ENCODE measurements at places on chromosomes 1 and 21.

DNA sequence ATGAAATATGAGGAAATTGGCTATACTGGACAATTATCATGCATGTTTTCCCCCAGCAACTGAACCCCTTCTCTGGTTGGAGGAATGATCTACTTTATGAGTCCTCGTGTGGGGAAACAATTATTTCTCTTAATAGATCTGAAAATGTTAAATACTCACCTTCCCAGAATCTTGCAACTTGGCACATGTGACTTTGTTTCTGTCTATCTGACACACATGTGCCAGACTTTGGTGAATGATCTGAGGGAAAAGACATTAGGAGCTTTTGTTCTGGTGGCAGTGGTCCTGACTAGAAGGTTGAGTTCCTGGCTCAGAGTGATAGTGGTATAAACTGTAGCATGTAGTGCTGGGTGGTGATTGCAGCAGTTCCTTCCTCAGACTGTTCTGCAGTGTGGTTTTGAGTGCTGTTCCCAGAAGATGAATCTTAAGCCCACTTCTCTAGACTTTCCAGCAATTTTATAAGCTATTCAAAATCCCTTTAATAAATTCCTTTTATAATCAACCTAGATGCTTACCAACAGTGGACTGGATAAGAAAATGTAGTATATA lies 59.3 kb upstream of the B3GALNT2 start:
- no peak for DNase-seq

DNA sequence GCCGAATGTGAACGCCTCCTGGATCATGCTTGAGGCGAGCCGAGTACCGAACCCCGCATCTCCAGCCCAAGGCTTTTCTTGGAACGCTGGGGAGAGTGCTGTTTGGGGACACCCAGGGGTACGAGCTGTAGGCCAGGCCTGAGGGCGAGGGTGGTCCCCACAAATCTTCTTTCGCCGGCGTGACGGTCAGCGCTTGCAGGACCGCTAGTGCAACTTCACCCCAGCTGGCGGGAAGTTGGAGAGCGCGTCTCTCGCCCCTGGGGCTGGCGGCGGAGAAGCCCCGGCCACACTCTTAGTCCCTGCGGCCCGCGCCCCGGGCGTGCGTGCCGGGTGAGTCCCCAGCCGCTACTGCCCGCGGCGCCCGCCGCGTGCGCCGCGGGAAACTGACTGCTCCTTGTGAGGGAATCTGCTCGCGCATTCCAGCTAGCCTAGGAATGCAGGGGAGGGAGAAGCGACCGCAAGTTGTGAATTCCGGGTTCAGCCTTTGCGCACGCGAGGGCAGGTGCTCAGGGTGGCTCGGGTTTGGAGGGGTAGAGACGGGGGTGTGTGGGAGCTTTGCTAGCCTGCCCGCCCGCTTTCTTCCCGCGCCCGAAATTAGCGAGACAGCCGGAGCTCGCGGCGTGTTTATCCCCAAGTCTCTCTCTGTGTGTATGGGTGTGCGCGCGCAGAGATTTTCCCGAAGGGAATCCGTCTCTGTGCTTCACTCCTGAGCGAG lies 884 bp downstream of the LHX4 start:
- DNase-seq, result peak; percentile 77

GRCh38 chr1:243968413-243968812 lies 82.7 kb upstream of the ZBTB18 start:
- peak; percentile 68 for DNase-seq

GRCh38 chr1:236516929-236517704 lies 6.7 kb upstream of the LGALS8 start:
- DNase-seq, result peak; percentile 87

DNA sequence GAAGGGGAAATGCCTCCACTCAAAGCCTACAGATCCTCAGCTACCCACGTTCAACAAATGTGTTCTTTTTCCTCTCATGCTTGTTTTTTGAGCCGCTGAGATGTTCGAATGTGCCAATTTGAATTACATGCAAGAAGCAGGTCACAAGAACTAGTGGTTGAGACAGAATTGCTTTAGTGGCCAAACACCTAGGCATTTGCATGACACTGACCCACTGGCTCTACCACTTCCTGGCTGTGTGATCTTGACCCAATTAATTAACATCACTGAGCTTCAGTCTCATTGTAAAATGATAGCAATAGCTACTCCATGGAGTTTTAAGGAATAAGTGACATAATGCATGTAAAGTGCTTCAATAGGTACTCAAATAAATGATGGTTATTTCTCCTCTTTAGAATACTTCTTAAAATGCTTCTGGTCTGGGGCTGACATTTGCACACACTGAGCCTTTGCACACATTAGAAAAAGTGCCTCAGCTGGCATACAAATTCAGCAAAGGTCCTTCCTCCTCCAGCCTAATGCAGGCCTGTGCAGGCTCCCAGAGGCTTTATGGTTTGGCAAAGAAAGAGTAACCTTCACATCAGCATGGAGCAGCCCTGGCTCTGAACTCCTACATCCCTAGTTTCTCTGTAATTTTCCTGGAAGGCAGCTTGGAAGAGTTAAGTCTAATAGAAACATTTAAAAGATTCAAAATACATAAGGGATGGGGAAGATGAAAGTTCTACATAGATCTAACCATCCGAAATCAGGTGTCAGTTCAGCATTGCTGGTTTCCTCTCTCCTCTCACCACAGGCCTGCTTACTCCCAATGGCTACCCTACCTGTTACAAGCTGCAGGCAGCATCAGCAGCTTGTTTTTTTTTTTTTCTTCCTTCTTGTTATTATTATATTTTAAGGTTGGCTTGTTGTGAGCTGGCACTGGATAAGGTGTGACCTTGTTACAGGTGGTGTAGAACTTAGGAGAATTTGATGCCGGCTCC lies 107.4 kb downstream of the TBX19 start:
- DNase-seq, result no peak

DNA sequence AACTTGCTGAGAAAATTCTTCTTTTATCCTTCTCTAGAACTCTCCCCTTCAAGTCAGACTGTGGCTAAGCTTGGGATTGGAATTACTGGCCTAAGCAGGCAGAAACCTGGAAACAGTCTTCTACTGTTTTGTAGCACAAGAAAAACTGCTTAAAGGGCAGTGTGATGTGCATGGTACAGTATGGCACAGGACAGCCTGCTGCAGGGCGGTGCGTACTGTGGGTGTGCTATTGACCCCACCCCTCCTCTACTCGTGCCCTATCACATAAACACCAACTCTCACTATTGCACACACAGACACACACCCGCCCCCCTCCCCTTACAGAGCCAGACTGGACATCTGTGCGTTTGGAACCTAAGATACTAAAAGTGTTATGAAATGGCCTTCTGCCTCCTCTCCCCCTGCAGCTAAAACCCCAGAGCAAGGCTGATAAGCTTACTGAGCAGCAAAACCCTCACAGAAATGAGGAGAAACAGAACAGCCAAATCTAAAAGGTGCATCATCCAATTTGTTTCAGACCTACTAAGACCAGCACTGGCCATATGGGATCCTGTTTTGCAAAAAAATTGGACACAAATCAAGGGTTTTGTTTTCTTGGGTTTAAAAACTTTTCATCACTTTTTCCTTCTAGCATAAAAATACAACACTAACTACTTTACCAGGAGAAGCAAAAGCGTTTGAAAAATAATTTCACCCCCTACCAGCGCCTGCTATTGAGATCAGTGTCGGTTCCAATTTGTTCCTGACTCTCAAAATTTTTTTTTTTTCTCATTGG lies 355.8 kb upstream of the LYPLAL1 start:
- DNase-seq, result no peak

- peak; percentile 60 for DNase-seq
Measured at GRCh38 chr1:187655104-187655503, 826.4 kb downstream of the PLA2G4A start.

DNA sequence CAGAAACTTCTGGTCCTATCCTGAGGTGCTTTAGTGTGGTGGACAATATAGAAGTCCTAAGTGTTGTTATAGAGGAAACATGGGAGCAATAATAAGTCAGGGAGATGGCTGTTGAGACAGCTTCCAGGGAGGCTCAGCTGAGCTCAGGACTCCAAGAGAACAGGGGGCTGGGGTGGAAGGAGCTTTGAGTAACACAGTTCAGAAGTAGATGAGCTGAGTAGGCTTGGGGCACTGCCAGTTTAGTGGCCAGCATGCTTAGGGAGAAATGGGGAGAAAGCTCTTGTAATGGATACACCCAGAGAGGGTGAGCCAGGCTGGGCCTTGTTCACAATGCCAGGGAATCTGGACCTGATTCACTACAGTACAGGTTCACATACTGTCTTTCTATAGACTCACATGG lies 201.6 kb downstream of the DAB1 start:
- DNase-seq, result no peak

GRCh38 chr1:81600878-81601622 lies 199.7 kb upstream of the ADGRL2 start:
- DNase-seq, result no peak

DNA sequence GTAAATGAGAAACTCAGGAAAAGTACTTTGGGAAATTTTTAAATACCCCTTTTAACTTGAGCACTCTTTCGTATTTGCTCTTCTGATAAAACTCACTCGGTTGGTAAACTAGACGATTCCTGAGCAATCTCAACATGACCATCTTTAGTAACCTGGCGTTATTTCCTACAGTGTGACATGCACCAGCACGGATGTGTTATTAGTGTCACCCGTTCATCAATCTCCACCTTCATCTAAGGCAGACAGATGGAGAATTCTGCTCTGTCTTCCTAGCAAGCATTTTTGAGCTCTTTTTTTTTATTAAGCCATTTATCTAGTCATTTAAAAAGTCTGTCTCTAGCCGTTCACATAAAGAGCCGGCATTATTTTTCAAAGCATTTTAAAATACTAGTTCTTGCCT lies 155.2 kb downstream of the DISP1 start:
- DNase-seq, result no peak

GRCh38 chr21:31517664-31518414 lies 141.7 kb upstream of the SOD1 start:
- no peak for DNase-seq

- DNase-seq, result no peak
Measured at GRCh38 chr1:164953098-164953497, 394.1 kb downstream of the PBX1 start.

DNA sequence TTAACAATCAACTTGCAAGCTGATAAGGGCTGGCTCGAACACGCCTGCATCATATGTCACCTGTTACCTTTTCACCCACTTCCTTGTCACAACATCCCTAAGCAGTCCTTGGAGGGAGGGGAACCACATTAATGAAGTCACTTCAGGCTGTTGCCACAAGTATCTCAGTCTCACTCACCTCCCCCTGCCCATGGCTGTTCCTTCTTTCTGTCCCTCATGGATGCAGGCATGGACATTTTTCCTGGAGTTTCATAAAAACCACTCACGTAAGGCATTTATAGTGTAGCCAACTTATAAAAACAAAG lies 76.8 kb upstream of the ANGPTL1 start:
- DNase-seq, result no peak

DNA sequence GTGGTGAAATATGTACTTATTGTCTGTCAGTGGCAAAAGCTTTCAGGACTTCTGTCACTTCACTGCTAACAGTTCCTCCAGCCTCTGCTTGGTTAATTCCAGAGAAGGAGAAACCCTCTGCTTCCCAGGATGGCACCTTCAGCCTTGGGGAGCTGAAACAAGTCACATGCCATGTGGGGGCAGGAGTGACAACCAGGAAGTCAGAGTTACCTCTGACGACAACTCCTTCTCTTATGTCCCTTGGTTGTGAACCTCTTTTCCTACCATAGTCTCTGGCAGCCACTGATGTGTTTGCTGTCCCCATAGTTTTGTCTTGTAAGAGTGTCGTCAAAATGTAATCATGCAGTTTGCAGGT lies 53.6 kb downstream of the FCRL5 start:
- no peak for DNase-seq

- no peak for DNase-seq
Measured at GRCh38 chr1:248751635-248752034, 3.9 kb downstream of the LYPD8 start.

DNA sequence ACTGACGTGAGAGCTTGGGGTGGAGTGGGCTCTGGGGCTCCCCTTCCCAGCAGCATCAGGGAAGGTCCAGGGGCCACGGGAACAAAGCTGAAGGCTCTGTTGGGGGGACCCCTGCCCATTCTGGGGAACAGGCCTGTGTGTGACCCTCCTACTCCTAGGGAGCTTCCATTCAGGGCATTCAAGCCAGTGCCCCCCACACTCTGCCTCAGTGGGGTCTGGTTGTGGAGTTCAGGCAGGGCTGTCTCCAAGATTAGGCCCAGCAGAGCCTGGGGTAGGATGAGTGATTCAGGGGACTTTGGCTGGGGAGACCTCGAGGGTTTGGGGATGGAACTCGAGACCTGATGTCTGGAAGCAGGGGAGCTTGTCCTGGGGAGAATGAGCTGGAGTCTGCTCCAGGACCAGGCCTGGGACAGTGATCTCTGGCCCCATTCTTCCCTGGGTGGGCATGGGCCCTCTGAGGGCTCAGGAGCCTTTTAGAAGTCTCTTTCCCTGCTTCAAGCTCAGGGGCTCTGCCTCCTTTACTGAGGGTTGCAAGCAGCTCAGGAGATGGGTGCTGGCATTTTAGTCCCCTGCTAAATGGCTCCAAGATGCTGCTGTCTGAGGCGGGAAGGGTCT lies 81.7 kb downstream of the PTPRU start:
- DNase-seq, result no peak

DNA sequence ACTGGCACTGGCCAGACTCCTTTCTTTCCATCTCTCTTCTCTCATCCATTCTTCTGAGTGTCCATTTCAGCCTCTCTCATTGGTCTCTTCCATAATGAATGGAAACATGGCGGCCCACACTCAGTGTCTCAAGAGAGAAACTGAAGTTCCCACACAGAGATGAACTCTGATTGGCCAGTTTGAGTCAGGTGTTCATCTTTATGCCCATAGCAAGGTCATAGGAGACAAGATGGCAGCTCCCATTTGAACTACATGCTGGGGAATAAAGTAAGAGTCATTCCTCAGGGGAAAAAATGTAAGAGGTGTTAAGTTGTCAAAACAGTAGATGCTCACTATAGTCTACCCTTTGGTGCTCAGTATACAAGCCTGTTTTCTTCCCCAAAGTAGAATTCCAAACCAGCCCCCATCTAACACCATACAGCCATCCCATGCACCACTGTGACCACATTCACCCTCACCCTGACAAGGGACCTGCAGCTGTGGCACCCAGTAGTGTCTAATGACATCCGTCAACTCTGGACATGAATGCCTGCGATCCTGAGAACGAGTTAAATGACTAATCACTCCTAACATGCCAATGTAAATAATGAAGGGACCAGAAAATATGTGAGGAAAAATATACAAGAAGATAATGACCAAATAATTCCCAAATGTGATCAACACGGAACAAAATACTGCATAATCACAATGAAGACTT lies 12.4 kb downstream of the CDA start:
- peak; percentile 93 for DNase-seq

DNA sequence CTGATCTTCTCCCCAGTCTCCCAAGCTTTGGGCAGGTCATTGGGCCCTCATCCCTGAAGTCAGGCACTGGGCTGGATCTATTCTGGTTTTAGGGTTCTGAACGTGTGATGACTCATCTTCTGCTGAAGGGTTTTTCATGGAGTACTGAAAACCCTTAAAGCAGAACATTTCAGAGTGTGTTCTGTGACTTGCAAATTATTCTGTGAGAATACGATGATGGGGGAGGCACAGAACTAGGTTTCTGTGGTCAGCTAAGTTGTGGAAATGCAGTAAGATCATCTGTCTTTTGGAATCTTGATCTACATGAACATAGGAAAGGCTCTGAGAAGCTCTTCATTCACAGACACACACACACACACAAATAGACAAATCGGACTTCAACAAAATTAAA lies 46.2 kb downstream of the NAV1 start:
- peak; percentile 56 for DNase-seq

Data from fibroblast of skin of back (primary cell).